ENCODE measurements at places on chromosomes 4 and X.
A peak's percentile ranks its signal among the peaks of the same experiment; 100 is the strongest.

DNA sequence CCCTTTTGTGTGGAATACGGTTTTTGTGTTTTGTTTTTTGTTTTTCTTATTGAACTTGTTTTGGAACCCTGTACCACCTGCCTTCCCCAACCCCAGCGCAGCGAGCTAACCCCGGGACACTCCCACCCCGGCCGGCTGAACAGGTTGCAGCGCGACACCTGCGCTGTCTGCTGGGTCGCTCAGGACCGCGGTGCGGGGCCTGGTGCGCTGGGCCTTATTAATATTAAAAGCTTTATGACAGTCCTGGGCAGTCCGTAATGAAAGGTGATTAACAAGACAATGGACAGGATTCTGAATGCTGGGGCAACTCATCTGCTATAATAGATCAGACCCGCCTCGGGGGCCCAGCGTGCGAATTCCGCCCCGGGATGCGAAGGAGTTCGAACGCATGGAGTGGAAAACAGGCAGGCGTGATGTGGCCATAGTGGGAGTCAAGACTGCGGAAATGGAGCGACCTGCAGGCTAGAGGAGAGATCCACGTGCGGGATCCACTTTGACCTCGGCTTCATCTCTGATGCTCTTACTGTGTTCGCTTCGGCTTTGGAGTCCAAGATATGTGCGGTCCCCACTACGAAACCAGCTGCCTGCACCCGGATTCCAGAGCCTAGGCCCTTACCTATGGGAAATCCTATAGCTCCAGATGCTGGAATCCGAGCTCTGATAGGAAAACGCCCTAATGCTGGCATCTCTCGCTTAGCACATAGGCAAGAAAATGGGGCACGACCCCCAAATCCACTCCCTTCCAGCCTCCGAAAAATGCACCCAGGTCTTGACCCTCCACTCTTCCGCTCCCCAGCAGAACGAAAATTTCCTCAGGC lies 69.0 kb upstream of the TMEM33 start:
- DNase-seq: no peak

DNA sequence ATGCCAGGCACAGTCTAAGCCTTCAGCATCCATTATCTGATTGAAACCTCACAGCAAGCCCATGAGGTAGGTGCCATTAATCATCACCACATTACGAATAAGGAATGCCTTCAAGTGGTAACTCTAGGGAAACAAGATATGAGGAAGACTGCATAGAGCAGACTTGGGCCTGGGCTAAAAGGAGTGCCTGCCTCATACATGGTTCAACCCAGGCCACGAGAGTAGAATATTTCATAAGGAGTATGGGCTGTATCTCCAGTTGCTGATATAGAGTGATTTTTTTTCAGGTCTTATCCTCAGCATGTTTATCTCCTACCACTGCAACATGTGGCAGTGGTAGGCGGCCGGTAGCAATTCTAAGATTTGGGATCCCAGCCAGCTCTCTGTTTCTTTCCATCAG lies 51.7 kb downstream of the ATP11C start:
- no peak for DNase-seq

DNA sequence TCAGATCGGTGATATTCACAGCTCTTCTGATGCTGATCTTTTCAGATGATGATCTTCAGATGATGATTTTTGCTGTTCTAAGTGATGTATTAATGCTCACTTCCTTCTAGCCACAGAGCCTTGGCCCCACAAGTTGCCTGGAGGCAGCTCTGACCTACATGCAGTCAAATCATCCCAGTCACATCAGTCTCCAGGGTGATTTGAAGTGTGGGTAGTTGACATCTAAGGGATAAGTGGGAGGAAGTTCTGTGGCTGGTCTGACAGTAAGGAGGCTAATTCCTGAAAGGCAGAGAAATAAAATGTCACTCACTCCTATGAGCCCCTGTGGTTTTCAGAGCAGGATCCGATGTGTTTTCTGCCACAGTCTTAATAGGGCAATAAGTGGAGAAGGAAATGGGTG lies 79.8 kb upstream of the RPL34 start:
- no peak for DNase-seq

DNA sequence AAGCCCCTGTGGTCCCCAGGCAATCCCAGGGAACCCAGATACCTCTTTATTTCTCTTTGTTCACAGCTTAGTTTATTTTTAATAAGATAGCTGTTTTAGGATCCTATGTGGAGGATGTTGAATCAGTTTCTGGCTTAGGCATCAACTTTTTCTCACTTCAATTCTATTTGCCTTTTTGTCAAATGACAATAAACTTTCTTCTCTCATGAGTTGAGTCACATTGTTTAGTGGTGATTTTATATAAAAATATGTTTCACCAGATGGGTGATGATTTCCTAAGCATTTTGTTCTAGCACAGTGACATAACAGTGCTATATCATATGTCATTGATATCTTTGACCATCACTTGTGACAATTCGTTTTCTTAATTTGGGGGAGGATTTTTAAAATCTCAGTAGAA lies 198.1 kb upstream of the PUDP start:
- DNase-seq: no peak

DNA sequence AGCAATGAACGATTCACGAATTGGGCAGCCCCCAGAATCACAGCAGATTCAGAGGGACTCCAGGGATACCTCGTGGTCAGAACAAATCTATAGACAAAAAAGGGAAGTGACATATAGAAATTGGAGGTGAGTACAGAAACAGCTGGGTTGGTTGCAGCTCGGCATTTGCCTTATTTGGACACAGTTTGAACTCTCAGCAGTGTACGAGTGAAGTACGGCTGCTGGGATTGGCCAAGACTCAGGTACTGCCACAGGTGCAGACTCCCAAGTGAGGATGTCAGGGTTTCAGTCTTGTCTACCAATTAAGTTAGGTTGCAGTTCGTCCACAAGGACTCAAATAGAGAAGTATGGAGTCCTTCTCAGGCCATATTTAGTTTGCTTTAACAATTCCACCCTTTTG lies 28.2 kb downstream of the HTT-AS start:
- DNase-seq: no peak

DNA sequence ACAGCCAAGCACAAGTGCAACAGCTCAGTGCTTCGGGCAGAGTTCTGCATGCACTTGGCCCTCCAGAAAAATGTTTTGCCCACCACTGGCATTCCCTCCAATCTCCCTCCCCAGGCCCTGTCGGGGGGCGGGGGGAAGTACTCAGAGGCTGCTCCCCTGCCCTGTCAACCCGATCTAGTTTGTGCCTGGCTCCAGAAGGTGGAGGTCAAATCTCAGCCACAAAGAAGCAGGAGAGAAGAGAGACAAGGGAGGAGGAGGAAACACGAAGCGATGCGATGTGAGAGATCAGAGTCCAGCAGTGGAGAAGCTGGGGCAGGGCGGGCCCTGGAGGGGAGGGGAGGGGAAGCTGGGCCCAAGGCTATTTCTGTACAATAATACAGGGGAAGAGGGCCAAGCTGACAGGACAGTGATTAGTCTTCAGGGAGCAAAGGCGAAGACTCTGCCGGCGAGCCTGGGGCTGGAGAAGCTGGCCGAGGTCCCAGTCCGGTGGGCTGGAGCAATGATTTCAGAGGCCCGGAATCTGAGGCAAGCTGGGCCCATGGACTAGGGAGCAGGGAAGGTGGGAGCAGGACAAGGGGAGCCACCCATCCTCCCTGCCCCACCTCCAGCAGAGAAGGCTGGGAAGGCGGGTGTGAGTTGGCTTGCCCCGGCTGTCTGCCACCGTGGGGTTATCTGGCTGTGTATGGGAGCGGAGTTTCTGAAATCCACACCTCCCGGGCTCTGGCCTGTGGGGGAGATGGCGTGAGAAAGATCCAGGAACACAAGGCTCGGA lies 167.1 kb downstream of the EFNB1 start:
- no peak for DNase-seq

DNA sequence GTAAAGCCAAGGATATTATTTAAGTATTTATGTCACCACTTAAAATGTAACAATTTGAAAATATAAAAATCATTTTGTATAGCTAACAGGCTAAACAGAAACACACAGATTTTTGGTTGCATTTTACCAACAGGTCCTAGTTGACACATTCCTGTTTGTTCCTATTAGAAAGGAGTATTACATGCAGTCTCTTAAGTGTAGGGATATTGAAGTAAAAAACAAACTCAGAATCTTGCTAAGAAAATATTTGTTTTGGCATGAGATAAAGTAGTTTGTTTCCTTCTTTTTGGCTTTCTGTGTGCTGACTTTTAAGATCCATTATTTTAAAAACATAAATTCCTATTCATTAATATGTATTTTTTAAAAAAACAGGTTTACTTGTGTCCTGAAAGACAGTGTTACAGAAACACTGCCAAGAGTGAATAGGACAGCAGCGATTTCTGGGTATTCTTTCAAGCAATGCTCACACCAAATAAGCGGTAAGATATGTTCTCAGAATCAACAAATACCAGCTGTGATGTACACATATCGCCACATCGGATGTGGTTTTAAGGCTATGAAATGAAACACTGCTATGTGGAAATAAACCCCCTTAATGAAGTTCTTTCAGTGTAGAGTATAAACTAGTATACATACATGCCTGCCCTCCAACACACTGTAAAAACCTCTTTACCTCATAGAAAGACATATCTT lies 6.9 kb downstream of the F11 start:
- no peak for DNase-seq

DNA sequence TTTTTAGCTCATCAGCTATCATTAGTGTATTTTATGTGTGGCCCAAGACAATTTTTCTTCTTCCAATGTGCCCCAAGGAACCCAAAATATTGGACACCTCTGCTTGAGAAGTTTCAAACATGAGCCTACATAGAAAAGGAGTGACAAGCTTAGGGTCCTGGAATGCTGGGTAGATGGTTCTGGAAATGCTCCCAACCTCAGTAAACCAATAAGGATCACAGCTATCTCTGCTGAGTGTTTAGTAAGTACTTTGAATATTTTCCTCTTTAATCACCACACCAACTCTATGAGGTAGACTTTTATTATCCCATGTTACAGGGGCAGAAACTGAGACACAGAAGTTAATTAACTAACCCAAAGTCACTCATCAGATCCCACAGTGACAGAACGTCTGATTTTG lies 164.9 kb upstream of the KLF3 start:
- no peak for DNase-seq

GRCh38 chr4:825063-825970 lies 612 bp downstream of the CPLX1 start:
- DNase-seq: no peak

- DNase-seq: no peak
These were observed 595 bp upstream of the NAP1L2 start for GRCh38 chrX:73215246-73215645.

DNA sequence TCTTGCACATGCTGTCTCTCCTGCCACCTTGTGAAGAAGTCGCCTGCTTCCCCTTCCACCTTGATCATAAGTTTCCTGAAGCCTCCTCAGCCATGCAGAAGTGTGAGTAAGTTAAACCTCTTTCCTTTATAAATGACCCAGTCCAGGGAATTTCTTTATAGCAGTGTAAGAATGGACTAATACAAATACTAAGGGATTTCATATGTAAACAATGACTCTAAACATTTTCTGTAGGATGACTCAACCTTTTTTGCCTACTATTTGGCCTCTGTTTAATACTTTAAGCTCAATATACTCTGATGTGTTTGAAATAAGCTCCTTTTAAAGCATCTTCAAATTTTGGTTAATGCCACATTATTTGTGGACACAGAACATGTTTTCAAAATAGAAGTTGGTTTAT lies 813.5 kb upstream of the SLIT2 start:
- DNase-seq: no peak

- no peak for DNase-seq
These were observed 501.8 kb downstream of the BCOR start for GRCh38 chrX:39595977-39596376.

DNA sequence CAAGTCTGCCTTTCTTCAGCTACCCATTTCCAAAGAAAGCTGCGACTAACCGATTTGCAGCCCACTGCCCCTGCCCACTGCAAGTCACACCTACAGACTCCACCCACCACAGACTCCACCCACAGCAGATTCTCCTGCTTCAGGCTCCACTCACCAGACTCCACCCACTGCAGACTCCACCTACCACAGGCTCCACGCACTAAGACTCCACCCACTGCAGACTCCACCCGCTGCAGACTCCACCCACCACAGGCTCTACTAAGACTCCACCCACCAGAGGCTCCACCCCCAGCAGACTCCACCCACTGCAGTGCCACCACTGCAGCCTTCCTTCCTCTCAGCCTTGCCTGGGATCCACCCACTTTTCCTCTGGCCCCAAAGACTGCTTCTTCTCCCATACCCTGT lies 41.3 kb downstream of the ABLIM2 start:
- DNase-seq: no peak

- DNase-seq: no peak
These were observed 598.7 kb upstream of the TECRL start for GRCh38 chr4:65007841-65008439.

GRCh38 chr4:97942951-97943350 lies 200.3 kb downstream of the STPG2 start:
- no peak for DNase-seq

DNA sequence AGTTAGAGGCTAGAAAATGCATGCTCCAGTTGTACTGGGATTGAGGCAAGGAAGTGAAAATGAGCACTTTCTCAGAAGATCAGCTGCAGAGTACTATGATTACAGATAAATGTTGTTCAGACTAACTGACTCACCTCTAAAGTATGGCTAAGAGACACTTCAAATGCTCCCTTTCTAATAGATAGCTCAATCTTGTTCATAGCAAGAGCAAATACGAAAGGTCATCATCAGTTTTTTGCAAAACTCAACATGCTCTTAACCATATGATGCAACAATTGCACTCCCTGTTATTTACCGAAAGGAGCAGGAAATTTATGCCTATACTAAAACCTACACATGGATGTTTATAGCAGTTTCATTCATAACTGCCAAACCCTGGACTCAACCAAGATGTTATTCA lies 838.4 kb upstream of the INTU start:
- DNase-seq: no peak

- no peak for DNase-seq
These were observed 54.2 kb upstream of the MGST2 start for GRCh38 chr4:139611391-139611790.

DNA sequence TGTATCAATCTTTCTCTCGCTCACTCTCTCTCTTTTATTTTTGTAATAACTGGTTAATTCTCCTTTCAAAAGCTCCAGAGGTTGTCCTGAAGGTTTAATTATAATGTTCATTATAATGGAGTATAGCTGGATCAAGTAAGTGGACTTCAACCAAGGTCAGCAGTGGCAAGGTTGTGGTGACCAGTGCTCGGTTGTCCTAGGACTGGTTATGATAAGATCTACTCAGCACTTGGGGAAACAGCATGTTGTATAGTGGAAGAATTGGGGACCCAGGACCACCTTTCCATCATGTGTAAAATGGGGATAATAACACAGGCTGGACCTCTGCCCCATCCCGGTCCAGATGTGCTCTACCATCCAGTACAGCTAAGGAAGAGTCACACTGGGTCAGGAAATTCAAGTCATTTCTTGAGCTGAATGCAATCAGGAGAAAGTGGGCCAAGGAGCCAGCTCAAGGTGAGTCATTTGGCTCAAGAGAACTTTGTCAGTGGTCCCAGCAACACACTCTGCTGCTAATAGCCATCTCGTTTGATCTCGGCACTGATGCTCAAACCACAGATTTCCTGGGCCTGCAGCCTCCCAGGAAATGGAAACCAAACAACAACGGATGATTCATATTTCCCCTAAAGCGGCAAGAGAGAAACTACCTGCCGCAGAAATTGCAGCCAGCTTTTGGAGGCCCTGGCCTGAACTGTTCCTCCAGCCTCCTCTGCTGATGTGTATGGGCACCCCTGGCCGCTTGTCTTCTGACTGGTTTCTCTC lies 123.6 kb upstream of the RBPJ start:
- DNase-seq: peak; percentile 49

GRCh38 chr4:89113415-89113814 lies 2.1 kb downstream of the TIGD2 start:
- no peak for DNase-seq

GRCh38 chr4:7770224-7771050 lies 169.2 kb downstream of the AFAP1 start:
- DNase-seq: no peak

GRCh38 chrX:100449696-100450608 lies 39.9 kb upstream of the PCDH19 start:
- no peak for DNase-seq
